ENCODE measurements at places on chromosomes 1 and 21.
A peak's percentile ranks its signal among the peaks of the same experiment; 100 is the strongest.

GRCh38 chr21:26433386-26433785, 139.7 kb downstream of the CYYR1 start:
- DNase-seq, result no peak

DNA sequence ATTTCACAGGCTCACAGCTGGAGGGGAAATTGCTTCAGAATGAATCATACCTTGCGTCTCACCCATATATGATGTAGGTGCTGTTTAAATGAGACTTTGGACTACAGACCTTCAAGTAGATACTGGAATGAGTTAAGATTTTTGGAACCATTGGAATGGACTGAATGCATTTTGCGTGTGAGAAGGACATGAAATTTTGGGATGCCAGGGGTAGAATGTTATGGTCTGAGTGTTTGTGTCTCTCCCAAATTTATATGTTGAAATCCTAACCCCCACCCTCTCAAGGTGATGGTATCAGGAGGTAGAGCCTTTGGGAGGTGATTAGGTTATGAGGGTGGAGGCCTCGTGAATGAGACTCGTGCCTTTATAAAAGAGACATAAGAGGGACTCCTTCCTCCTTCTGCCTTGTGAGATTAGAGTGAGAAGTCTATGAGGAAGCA, 41.4 kb downstream of the KCNK1 start:
- peak; percentile 26 for DNase-seq

- peak; percentile 26 for DNase-seq
Measured at GRCh38 chr1:160007577-160008200, 24.1 kb downstream of the PIGM start.

DNA sequence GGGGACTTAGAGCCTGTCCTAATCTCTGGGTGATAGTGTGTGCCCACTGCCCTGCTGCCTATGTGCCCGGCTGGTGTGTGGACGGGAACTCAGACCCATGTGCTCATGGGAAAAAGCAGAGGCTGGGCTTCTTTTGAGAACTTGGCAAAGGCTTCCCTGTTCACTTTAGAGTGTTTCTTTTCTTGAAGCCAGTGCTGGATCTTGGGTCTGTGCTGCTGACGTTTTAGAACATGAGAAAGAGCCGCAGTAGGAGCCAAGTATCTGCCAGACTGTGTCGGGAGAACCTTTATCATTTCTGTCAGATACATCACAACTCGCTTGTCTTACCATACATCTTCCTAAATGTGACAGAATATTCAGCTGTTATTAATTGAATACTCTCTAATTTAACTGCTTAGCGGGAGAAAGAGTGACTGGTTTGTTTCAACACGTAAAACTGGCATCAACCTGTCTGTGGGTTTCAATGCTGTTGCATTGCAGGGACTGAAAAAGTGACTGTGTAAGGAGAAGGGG, 195.2 kb downstream of the PBX1 start:
- peak; percentile 49 for DNase-seq

GRCh38 chr1:111045033-111045722, 81.5 kb upstream of the LRIF1 start:
- no peak for DNase-seq

DNA sequence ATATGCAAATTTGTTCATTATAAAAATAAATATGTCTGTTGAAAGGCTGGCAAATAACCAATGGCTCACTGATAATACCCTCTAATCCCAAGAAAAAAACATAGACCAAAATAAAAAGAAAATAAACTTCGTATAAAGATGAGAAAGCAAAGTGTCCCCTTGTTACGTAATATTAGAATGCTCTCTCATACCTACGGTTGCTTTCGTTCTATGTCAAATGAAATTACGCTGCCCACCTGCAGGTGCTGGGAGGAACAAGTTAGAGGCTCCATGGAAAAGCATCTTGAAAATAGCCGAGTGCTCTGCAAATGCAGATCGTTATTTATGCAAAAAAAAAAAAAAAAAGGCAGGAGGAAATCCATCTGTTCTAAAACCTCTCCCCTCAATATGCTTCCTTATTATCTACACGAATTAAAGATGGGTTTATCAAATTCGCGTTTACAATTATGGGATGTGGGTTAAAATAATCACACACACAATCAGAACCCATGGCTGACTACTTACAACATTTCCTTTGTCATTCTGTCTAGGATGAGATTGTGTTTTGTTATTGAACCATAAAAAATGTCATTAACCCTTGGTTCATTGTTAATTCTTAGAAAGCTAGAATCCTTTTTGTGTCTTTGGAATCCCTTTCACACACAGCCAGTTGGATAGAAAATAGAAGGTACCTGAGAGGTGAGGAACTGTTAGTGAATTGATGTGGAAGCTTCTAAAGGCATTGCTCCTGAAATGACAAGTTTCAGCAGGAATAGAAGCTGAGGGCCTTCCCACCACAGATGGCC, 268.6 kb downstream of the SETD4 start:
- no peak for DNase-seq

- no peak for DNase-seq
Measured at GRCh38 chr21:33427051-33427450, 23.8 kb downstream of the IFNGR2 start.

DNA sequence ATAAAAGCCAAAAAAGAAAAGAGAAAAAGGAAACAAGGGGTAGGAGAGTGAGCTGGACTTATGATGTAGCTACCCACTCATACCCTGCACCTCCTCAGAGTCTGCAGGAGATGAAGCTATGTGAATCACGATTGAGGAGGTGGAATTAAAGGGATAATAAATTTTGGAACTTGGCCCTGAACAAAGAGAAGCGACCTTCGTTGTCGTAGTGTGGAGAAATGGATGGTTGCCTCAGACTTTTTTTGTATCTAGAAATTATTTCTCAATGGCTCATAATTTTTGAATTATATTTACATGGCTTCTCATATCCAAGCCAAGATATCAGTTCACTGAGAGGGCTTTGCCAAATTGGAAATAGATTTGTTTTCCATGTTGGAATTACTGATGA, 37.8 kb upstream of the SIPA1L2 start:
- no peak for DNase-seq

DNA sequence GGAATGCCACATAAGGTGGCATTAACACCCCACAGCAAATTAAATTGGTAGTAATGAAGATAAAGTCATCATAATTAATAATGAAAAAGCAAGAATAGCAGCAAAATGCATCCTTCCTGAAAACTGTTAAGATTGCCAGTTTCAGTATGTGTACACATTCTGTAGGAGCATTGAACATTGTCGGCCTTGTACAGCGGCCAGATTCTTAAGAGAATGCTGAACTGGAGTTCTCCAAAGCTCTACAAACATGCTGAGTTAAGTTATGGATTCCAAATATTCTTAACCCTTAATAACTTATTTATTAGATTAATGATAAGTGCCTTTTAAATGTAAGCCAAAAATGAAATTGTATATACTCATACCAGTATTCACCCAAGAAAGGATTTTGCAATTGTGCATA, 189.9 kb downstream of the AK5 start:
- no peak for DNase-seq

DNA sequence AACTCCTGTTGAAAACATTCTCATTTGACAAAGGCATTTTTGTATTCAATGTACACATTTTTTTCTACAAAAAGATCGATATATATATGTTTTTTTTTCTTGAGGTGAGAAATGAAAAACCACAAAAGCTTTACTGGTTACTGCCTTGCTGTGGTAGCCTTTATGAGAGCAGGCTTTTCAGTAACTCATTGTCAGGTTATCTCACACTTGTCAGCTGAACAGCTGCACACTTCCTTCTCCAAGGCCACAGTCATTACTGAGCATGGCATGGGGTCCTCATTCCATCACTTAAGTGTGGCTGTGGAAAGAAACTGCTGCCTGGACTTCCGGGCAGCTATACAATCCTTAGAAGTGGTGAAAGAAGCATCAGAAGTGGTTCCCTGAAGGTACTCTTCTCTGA, 169.3 kb upstream of the ZP4 start:
- no peak for DNase-seq

DNA sequence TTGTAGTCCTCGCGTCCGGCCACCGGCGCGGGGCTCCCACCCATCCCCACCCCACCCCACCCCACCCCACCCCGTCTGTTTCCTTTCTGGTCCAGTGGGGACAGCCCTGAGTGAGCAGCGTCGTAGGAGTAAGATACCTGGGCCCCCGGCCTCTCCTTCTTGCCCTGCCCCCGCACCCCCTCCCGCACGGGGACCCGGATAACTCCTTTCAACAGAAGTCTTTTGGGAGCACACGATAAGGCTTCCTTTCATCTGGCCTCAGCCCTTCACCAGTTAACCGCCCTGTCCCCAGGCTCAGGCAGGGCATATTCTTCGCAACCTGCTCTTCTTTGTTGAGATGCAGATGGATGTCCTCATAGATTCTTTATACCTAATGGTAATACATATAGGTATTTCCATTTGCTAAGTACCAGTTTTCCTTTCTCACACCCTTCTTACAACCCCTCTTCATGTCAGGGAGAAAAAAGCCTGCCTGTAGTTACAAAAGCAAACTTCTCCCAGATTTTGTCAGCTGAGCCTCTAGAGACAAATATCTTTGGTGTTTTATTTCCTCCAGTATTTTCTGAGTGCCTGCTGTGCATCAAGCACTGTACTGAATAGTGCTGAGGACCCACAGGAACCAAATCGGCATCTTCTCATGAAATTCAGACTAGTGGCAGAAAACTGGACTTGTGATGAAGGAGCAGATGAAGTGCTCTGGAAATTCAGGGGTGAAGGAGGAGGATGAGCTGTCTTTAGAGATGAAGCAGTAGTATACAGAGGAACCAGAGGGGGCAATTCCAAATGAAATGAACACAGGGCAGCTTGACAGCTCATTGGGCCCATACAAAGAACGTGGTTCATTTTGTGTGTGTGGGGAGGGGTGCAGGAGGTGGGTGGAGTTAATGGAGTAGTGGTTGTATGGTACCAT, 33.6 kb downstream of the SLC2A1 start:
- DNase-seq, result peak; percentile 22

DNA sequence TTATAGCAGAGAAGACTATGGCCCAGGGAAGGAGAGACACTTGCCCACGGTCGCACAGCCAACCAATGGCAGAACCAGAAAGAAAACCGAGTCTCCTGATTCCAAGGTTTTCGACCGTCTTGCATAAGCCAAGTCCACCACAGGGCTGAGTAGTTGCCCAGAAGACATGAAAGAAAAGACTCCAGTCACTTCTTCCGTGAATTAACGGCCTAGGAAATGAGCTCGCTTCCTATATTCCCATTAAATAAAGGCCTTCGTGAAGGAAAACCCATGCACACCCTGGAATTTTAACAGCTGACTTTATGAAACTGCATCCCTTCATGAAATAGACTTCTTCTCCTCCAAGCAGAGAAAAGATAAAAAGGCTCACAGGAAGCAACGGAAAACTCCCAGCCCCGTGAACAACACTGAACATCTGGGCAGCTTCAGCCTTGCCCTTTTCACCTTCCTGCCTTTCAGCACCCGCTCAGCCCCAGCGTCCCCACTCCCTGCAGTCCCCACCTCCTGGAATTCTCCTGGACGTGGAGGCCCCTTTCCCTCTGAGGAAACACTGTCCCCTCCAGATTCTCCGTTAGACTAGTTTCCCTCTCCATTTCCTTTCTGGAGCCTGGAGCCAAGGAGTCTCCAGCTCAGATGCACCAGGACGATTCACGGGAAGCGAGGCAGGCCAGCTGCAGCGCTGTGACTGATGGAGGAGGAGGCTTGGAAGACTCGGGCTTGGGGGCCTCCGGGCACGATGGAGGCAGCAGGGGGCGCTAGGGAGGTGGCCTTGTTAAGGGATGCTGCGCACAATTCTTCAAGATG, 2.7 kb upstream of the MYOC start:
- DNase-seq, result peak; percentile 72

DNA sequence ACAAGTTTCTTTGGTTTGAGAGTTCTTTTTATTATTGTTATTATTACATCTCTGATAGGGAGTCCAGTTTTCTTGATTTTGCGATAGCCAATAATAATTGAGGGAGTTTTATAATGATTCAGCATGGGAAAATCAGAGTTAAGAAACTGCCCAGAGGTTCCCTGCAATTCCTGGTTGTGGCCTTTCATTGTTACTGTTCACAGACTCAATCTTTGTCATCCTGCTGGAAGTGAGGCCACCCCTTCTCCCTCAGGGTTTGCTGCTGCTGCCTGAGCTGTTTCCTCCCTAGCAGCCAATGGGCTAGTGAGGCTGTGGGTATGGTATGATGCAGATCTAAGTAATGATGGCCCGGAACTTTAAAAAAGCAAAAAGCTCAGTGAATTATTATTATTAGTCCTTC, 50.2 kb upstream of the TACSTD2 start:
- peak; percentile 3 for DNase-seq

GRCh38 chr1:246157516-246157915, 349.6 kb downstream of the SMYD3 start:
- DNase-seq, result no peak

GRCh38 chr1:64163970-64164369, 39.5 kb upstream of the UBE2U start:
- peak; percentile 58 for DNase-seq

DNA sequence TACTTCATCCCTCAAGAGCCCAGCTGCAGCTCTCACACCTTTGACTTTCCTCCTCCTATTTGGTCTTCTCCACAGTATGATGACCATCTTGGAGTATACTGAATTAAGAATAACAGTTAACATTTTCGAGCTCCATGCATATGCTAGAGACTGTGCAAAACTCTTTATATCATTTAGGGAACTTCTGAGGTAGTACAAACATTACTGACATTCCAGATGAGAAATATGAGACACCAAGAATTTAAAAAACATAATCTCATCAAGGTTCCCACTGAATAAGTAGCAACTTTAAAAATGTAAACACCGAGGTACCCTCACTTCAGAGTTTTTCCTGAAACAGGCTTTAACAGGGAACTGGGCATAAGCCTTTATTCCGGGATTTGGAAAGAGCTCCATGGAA, 22.7 kb downstream of the FMO3 start:
- peak; percentile 20 for DNase-seq
